Panc1 (cell line): ENCODE measurements at places on chromosomes 3 and 15. TPM values are rescaled to one million over a fixed set of nuclear protein-coding genes. Genes with fewer than 3 reads are reported as not detected.

- no peak for DNase-seq
- H3K27me3 ChIP-seq = no peaks in the 10 kb centered on the region
- H3K27ac ChIP-seq = no peak overlapping the region
- no peaks in the 10 kb centered on the region for H3K36me3 ChIP-seq
- H3K4me1 ChIP-seq = no peaks in the 10 kb centered on the region
Observed at GRCh38 chr3:136671921-136672320, 80.3 kb downstream of the STAG1 start.

DNA sequence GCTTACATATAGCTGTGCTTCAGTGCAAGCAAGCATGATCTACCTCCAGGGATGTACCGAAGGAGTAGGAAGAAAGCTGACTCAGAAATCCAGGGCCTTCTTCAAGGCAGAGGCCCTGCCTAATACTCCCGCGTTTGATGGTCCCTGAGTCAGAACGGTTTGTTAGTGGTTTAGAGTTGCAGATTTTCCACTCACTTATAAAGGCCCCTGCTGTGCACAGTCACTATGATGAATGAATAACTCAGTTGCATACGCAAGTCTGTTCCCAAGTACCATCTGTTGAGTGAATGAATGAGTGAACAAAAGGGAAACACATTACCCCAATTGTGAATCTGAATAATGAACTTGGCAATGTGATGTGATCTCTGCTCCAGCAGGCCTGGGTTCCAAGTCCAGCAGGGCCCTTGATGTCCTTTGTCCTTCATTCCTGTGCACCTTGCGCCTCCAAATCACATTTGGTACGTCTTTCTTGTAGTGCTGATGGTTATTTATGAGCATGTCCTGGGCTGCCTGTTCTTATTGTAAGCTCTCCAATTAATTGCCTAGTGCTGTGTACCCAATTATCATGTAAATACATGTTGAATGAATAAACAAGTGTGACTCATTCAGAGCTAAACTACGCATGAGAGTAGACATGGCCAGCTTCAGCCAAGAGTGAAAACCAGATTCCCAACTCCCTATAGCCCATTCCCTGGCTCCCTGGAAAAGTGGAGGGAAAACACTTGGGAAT, 85.3 kb upstream of the LIMD1 start:
- no peaks in the 10 kb centered on the region for H3K27me3 ChIP-seq
- DNase-seq = no peak
- H3K4me1 ChIP-seq = no peaks in the 10 kb centered on the region
- H3K4me3 ChIP-seq = no peak overlapping the region
- no peak overlapping the region for H3K27ac ChIP-seq
- H3K36me3 ChIP-seq = no peaks in the 10 kb centered on the region

DNA sequence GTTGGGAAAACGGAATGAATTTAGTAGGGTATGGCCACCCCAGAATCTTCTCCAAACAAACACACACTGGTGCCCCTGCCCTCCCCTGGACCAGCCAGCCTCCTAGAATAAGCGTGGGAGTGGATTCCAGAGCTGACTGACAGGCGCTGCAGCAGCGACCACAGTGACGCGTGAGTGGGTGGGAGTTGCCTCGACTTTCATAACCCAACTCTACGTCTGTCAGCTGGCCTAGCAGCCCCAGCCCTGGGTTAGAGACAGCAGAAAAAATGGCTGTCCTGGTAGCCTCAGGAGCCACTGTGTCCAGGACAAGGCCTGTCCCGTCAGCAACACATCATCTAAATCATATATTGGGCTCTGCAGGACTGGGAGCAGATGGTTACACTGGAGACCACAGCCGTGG, 10.0 kb downstream of the PLA2G4B start:
- H3K36me3 ChIP-seq = no peaks in the 10 kb centered on the region
- no peak overlapping the region for H3K27ac ChIP-seq
- no peaks in the 10 kb centered on the region for H3K27me3 ChIP-seq
- no peak overlapping the region for H3K4me3 ChIP-seq
- DNase-seq = no peak
- H3K4me1 ChIP-seq = no peaks in the 10 kb centered on the region

GRCh38 chr3:123072152-123072551, 5.3 kb downstream of the PDIA5 start:
- H3K4me3 ChIP-seq = no peak overlapping the region
- no peaks in the 10 kb centered on the region for H3K36me3 ChIP-seq
- H3K27me3 ChIP-seq = no peaks in the 10 kb centered on the region
- H3K4me1 ChIP-seq = peaks cover 48% of the 10 kb centered on the region

AGBL1 gene
- total RNA-seq = not detected

SLC12A1 gene
- total RNA-seq = not detected

DNA sequence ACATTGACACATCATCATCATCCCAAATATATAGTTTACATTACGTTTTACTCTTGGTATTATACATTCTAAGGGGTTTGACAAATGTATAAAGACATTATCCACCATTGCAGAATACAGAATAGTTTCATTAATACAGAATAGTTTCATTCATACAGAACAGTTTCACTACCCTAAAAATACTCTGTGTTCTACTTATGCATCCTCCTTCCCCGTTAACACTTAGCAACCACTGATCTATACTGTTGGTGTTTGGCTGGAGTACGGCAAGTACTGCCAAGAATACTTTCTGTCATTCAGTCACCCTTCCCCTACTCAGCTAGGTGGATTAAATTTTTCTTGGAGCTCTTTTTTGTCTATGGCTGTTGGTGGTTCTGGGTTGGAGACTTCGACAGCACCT, 33.4 kb downstream of the LEKR1 start:
- H3K4me1 ChIP-seq = no peaks in the 10 kb centered on the region
- no peak for DNase-seq
- no peaks in the 10 kb centered on the region for H3K27me3 ChIP-seq
- H3K36me3 ChIP-seq = no peaks in the 10 kb centered on the region

DNA sequence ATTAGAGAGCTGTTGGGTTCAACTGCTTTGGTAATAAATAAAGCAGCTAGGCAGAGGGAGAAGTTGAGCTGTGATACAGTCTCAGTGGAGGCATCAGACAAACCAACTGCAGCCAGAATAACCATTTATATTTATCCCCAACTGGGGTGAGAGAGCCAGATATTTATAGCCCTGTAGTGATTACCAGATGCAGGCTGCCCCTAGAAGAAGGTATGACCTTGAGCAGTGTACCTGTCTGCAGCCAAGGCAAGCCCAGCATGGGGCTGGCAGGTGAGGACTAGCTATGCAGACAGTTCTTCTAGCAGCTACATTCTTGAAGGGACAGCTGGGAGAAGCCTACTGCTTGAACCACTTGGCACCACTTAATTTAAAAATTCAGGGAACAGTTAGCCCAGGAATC, 144.4 kb upstream of the EPHA3 start:
- DNase-seq = no peak
- H3K4me3 ChIP-seq = no peak overlapping the region
- no peaks in the 10 kb centered on the region for H3K27me3 ChIP-seq
- H3K36me3 ChIP-seq = no peaks in the 10 kb centered on the region
- H3K4me1 ChIP-seq = no peaks in the 10 kb centered on the region

- H3K4me1 ChIP-seq = no peaks in the 10 kb centered on the region
- H3K4me3 ChIP-seq = no peak overlapping the region
- H3K36me3 ChIP-seq = no peaks in the 10 kb centered on the region
- H3K27me3 ChIP-seq = no peaks in the 10 kb centered on the region
- H3K27ac ChIP-seq = no peak overlapping the region
Observed at GRCh38 chr15:64948916-64949315, 37.2 kb downstream of the ANKDD1A start.

DNA sequence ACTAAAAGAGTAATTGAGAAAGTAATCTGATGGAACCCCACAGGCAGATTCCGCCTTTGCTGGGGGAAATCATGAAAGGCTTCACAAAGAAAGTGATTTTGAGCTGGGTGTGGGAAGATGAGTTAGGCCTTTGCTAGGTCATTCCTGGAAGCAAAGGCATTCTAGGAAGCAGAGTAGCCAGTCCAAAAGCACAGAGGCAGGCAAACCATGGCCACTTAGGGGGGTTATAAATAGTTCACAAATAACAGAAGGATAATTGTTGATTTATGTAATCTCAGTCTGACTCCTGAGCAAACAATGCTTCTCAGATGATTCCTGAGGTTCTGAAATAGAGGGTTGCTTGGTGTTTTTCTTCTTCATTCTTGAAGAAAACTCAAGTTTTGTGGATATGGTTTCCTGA, 576.3 kb downstream of the NTRK3 start:
- H3K4me3 ChIP-seq = no peak overlapping the region
- no peak overlapping the region for H3K27ac ChIP-seq
- DNase-seq = no peak
- H3K27me3 ChIP-seq = no peaks in the 10 kb centered on the region
- no peaks in the 10 kb centered on the region for H3K4me1 ChIP-seq

DNA sequence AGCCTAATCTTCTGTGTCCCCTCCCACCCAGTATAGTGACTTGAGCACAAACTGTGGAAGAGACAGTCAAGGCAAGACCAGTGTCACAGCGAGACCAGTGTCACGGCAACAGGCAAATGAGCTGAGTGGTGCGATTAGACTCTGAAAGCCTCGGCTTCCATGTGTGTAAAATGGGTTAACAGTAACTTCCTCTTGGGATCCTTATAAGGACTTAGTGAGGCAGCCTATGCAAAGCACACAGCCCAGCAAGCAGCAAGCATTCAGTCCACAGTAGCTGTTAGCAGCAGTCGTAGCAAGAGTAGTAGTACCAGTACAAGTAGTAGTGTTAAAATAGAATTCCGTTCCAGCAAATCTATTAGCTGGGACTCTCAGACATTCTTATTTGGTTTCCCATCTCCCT, 334.1 kb downstream of the GABRB3 start:
- H3K4me1 ChIP-seq = no peaks in the 10 kb centered on the region
- H3K27me3 ChIP-seq = no peaks in the 10 kb centered on the region
- H3K4me3 ChIP-seq = no peak overlapping the region
- no peak for DNase-seq
